ENCODE measurements at places on chromosomes 2 and 18.

DNA sequence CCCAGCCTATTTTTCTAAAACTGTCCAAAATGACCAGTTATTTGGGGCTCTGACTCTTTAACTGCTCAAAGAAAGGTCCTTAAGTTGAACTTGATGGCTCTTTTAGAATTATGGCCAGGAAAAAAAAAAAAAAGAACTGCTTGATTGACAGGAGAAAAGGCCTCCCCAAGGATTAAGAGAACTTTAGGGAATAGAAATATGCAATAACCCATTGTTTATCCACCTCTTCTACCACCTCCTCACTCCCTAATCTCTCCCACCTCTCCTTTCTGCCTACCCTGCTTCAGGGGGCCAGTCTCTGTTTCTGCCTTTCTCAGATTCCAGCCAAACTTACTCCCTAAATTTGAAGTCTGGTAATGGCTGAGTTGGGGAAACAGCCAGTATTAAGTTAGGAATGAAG is 5.7 kb upstream of the STRN start:
- DNase-seq, result no peak

DNA sequence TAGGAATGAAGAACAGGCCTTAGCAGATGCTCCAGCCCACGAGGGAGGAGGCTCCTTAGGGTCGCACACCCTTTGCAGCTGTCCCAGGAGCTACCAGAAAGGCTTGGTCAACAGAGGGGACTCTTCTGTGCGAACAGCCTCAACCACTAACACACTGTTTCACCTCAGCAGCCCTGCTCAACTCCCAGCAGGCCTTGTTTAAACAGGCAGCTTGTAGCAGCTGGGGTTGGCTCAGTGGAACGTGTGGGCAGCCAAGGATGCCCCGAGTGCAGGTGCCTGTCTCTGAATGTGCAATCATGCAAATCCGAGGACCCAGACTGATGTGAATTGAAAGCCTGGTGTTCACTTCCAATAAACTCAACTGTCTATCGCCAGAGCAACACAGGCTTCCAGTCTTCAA is 88.7 kb upstream of the CXCR4 start:
- DNase-seq, result no peak

DNA sequence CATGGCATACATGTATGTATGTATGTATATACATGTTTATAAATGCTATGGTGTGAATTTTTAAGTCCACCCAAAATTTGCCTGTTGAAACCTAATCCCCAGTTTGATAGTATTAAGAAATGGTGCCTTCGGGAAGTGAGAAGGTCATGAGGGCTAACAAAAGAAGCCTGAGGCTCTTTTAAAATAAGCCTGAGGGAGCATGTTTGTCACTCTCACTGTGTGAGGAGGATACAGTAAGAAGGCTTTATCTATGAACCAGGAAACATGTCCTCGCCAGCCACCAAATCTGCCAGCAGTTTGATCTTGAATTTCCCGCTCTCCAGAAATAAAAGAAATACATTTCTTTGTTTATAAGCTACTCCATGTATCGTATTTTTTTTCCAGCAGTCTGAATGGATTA is 163.0 kb upstream of the LINC00305 start:
- DNase-seq, result no peak

- no peak for DNase-seq
Observed at GRCh38 chr2:66665124-66665984, 230.4 kb downstream of the MEIS1 start.

DNA sequence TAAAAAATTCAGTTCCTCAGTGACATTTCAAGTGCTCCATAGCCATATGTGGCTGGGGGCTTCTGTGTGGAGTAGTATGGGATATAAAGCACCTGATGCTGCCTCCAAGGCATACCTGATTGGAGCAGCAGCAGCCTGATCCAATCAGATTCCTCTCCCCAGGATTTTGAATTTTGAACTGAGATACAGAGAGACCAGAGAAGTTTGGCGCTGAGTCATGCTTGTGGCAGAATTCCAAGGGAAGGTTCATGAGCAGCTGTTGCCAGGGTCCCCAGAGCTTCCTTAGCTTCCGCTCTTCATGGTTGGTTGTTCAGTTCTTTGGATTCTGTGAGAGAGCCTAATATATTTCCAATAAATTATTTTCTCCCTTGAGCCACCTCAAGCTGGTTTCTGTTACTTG is 29.0 kb upstream of the CFAP36 start:
- DNase-seq, result no peak

- no peak for DNase-seq
Observed at GRCh38 chr2:231965102-231965501, 3.6 kb downstream of the DIS3L2 start.

- DNase-seq, result no peak
Observed at GRCh38 chr2:177207101-177207500, 5.5 kb upstream of the HNRNPA3 start.

GRCh38 chr18:38884050-38884449 is 1318.5 kb upstream of the CELF4 start:
- no peak for DNase-seq

All from activated CD4-positive, alpha-beta T cell treated with anti-CD3 and anti-CD28 coated beads, Interleukin-2, amount 50 U/mL, for 24 hours (primary cell).